NCI-H1092 (cell line): ENCODE measurements at places on chromosomes 1 and 21.

DNA sequence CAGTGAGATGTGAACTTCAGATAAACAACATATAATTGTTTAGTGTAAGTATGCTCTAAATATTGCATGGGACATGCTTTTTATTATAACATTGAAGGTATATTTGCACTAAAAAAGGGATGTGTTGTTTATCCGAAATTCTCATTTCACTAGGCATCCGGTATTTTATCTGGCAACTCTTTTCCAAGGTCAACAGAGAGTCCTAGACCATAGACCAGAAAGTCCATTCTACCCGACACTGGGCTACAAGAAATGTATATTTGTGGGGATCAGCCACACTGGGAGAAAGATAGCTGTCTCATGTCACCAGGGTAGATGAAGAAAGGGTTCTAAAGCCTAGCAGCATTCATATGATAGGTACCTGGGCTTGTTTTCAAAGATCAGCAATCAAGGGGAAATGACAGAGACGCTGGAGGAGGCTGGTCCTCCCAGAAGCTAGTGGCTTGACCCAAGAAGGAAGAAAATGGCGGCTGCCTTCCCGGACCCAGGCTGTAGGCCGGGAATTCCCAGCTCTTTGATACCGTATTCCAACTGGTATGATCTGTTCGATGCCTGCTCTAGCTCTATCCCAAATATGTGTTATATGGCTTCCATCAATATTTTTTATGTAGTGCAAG lies 161.1 kb upstream of the IRF2BP2 start:
- no peak for DNase-seq

- no peak for DNase-seq
Measured at GRCh38 chr1:51973587-51974474, 16.7 kb downstream of the RAB3B start.

- DNase-seq: no peak
Measured at GRCh38 chr1:157963713-157964112, 29.7 kb upstream of the KIRREL1 start.

DNA sequence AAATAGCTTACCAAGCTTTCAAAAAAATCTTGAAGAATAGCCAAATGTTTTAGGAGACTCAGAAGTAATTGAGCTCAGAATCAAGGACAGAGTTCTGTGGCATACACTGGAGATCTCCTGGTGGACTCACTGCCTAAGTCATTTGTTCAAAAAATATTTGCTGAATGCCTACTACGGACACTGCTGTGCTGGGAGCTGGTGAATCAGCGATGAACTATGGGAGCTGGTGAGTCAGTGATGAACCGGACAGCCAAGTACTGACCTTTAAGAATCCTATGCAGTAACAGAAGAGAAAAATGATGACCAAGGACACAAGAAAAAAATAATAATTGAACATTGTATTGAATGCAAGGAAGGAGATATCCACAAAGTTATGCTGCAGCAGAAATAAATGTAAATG lies 717.9 kb upstream of the CXADR start:
- no peak for DNase-seq

GRCh38 chr1:95216292-95216990 lies 17.6 kb upstream of the RWDD3 start:
- no peak for DNase-seq

GRCh38 chr1:205294934-205295333 lies 26.6 kb downstream of the NUAK2 start:
- DNase-seq: no peak

DNA sequence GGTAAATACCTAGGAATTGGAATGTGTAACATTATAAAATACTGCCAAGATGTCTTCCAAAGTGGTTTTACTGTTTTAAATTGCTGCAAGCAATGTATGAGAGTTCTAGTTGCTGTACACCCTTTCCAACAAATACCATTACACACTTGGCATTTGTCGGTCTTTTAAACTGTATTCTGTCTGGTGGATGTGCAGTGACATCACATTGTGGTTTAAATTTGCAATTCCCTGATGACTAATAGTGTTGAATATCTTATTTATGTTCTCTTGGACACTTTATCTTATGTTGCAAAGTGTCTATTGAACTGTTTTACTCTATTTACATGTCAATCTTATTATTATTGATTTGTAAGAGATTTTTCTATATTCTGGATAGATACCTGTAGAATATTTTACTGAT lies 561.2 kb upstream of the B3GALT2 start:
- no peak for DNase-seq

DNA sequence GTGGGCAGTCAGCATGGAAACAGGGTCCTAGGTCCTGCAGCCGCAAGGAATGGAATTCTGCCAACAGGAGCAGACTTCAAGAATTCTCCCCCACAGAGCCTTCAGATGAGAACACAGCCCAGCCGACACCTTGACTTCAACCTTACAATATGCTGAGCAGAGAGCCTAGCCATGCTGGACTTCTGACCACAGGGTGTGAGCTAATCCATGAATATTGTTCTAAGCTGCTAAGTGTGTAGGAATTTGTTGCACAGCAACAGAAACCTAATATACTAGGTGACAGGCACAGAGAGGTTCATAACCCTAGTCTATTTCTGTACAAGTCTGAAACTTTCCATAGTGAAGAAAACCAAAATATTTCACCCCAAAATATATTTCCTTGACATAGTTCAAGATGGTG lies 32.9 kb upstream of the IFNGR2 start:
- no peak for DNase-seq

GRCh38 chr1:89952605-89953130 lies 42.2 kb upstream of the ZNF326 start:
- DNase-seq: no peak
